Uterus (tissue), 4 donors: ENCODE measurements at places on chromosomes 13 and 19. TPM values are rescaled to one million over a fixed set of nuclear protein-coding genes. Genes with fewer than 3 reads are reported as not detected.

TMEM238 gene
- total RNA-seq: not detected

TMEM161A gene
- 3.5 TPM for total RNA-seq

FCHO1 gene
- 1.4 TPM for total RNA-seq

TTYH1 gene
- total RNA-seq: not detected

NLRP9 gene
- total RNA-seq: not detected

TPTE2 gene
- 0.43 TPM for total RNA-seq

ARL11 gene
- total RNA-seq: not detected

S1PR2 gene
- total RNA-seq: 32.5 TPM

EHD2 gene
- total RNA-seq: 72.0 TPM

GRIN2D gene
- total RNA-seq: 0.21 TPM

RNF225 gene
- total RNA-seq: not detected

TMEM259 gene
- 52.1 TPM for total RNA-seq

ZNF536 gene
- 3.3 TPM for total RNA-seq

PINLYP gene
- total RNA-seq: 10.1 TPM

SHISA7 gene
- not detected for total RNA-seq

MAP4K1 gene
- total RNA-seq: 0.55 TPM

ENOX1 gene
- total RNA-seq: 18.7 TPM

ZNF665 gene
- 6.3 TPM for total RNA-seq

PIBF1 gene
- total RNA-seq: 7.9 TPM

FAM83E gene
- total RNA-seq: 1.8 TPM

SELENOV gene
- 0.41 TPM for total RNA-seq

ZNF682 gene
- total RNA-seq: 6.8 TPM

PTH2 gene
- total RNA-seq: not detected

SYCN gene
- total RNA-seq: not detected

PPP6R1 gene
- 5.6 TPM for total RNA-seq

GPC6 gene
- total RNA-seq: 9.7 TPM

LTBP4 gene
- 1,000 TPM for total RNA-seq

ZNF780A gene
- total RNA-seq: 18.8 TPM

PALM3 gene
- total RNA-seq: 4.3 TPM

CEACAM18 gene
- not detected for total RNA-seq

KLK4 gene
- total RNA-seq: not detected

CPB2 gene
- total RNA-seq: not detected
